Suprapubic skin (tissue), 4 donors: ENCODE measurements at places on chromosomes 4 and X.

GRCh38 chrX:15391850-15392249 is 7.6 kb upstream of the VEGFD start:
- no peaks in the 10 kb centered on the region for H3K36me3 ChIP-seq
- no peaks in the 10 kb centered on the region for H3K4me1 ChIP-seq
- H3K27ac ChIP-seq: no peak overlapping the region
- no peak overlapping the region for H3K4me3 ChIP-seq
- DNase-seq: no peak

DNA sequence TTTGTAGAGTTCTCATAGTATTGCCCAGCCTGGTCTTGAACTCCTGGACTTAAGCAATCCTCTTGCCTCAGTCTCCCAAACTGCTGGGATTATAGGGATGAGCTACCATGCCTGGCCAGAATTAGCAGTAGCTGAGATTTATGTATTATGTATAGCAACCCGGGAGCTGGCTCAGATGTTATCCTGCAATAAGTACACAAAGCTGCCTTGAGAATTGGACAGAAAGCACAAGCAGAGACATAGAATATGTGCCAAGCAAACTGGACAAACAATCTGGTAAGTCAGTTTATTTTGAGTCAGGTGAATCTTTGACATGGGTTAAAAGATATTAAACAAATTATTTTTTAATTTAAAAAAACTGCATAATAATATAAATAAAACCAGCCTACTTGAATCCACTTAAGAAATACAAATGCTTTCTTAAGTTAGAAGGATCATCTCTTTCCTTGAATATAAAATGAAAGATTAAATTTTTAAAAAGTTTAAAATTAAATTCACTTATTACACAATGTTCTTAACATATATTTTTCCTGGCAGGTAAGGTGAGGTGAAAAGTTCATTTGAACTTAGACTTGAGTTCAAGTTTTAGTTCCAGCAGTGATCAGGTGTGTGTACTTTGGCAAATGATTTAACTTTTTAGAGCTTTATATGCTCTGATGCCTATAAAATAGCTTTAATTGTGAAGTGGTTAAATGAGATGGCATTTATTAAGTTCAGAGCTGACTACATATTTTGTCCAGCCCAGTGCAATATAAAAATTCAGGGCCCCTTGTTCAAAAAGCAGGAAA is 87.8 kb upstream of the ACSL1 start:
- no peaks in the 10 kb centered on the region for H3K27me3 ChIP-seq
- H3K4me3 ChIP-seq: no peak overlapping the region
- no peaks in the 10 kb centered on the region for H3K36me3 ChIP-seq
- no peak for DNase-seq

DNA sequence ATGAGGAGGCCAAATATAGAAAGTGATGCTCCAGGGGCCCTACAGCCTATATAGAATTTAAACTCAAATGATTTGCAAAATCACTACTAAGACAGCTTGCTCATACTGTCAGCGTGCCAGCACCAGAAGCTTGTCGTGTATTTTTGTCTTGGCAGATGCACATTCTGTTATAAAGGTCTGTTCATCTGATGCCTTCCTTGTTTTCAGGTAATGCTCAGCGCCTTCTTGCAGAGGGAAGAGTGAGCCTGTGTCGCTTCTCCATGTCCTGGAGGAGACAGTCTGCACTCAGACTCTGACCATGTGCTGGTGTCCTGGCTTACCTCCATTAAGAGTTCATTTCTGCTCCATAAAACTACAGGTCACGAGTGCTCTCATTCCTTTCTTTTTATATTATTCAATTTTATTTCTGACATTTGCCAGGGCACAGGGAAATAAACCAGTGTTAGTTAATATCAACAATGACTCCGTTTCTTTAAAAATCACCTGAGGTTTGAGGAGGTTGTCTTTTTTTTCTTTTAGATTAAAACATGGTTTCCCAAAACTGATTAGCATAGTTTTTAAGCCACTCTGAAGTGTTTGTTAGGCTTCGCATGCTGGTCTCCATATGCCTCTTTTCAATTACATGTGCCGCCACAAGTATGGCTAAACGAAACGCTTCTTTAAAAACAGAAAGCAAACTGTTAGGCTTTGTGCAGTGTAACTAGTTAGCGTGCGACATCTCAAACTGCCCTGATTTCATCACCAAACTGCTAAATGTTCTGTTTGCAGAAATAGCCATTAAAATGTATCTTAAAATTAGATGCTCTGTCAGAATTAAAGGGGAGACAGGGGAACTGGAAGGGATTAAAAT is 215.2 kb upstream of the GK2 start:
- H3K27ac ChIP-seq: no peak overlapping the region
- H3K4me1 ChIP-seq: peaks cover 18% of the 10 kb centered on the region
- DNase-seq: no peak
- H3K4me3 ChIP-seq: peak overlapping the region; percentile 15
- no peaks in the 10 kb centered on the region for H3K36me3 ChIP-seq

DNA sequence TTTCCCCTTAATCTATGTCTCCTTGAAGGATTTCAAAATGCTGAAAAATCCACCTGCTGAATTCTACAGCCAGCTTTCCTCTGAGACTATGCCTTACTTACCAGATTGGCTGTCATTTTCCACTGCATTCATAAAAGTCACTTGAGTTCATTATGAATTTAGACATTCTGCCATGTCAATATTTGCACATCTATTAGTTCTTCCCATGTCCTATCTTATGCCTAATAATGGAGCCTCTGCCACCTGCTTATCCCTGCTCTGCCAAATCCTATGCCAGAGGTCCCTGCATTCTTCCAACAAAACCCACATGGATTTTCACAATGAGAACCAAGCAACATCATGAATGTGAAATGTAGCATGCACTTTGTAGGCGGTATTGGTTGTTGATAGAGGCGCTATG is 42.6 kb downstream of the GASK1B start:
- H3K27me3 ChIP-seq: no peaks in the 10 kb centered on the region
- H3K27ac ChIP-seq: no peak overlapping the region
- peaks cover 25% of the 10 kb centered on the region for H3K4me1 ChIP-seq
- H3K4me3 ChIP-seq: no peak overlapping the region

GRCh38 chrX:41026702-41027078 is 58.6 kb upstream of the USP9X start:
- no peak for DNase-seq
- no peaks in the 10 kb centered on the region for H3K36me3 ChIP-seq
- peaks cover 5% of the 10 kb centered on the region for H3K4me1 ChIP-seq
- H3K4me3 ChIP-seq: no peak overlapping the region

DNA sequence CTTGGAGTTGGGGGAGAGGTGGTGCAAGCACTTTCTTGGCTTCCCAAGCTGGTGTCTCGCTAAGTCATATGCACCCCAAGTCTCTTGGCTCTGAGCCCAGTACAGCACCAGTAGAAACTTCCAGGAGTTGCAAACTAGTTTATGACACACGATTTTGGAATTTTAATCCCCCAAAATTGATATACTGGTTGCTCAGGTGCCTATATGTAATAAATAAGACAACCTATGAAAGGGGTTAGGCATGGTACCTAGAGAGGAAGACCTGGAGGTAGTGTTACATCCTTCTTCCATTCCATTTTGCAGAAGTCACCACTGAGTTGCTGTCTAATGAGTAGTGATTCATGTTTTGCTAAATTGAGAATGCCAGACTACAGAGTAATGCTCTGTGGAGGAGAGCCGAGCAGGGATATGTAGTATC is 4.3 kb upstream of the SLC4A4 start:
- no peak overlapping the region for H3K4me3 ChIP-seq
- H3K27me3 ChIP-seq: no peaks in the 10 kb centered on the region
- no peak overlapping the region for H3K27ac ChIP-seq
- H3K36me3 ChIP-seq: no peaks in the 10 kb centered on the region

- DNase-seq: no peak
- H3K27me3 ChIP-seq: no peaks in the 10 kb centered on the region
- no peak overlapping the region for H3K4me3 ChIP-seq
- H3K4me1 ChIP-seq: peaks cover 14% of the 10 kb centered on the region
Measured at GRCh38 chr4:77065382-77065781, 10.4 kb downstream of the CCNI start.
